ENCODE measurements at places on chromosomes 11 and 22.

- DNase-seq: no peak
Observed at GRCh38 chr11:120964857-120965256, 59.0 kb upstream of the TBCEL start.

DNA sequence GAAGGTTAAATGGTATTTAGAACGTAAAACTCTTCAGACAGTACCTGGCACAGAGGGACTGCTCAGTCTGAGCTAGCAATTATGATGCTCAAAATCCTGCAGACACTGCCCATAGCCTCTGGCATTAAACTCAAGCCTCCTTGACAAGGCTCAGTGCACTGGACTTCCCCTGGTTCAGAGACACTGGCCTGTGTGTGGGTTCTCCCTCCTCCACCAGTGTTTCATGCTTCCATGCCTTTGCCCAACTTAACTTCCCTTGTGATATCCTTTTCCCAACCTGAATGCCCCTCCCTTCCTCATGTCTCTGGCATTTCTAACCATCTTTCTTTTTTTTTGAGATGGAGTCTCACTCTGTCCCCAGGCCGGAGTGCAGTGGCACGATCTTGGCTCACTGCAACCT, 9.1 kb downstream of the LTBP3 start:
- no peak for DNase-seq

DNA sequence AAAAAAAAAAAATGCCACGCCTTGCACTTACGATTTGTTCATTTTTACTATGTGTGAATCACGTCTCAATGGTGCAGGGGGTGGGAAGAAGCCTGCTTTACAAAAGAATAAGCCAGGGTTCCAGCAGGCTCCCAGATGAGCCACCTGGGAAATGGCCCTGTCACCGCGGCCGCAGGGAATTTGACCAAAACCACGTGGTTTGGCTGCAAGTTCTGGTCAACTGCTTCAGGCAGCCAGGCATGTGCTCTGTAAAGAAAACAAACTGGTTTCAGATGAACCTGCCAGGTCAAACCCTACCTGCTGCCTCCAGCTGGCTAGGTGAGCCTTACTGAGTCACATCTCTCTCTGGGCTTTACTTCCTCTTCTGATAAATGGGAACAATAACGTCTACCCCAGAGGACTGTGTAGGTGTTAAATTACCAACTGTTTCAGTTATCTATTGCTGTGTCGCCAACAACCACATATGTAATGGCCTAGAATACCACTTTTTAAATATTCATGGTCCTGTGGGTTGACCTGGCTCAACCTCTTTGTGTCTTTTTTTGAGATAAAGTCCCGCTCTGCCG, 30.5 kb upstream of the GCAT start:
- no peak for DNase-seq

- DNase-seq: no peak
Observed at GRCh38 chr11:74937696-74938475, 11.0 kb downstream of the XRRA1 start.

- no peak for DNase-seq
Observed at GRCh38 chr11:81092522-81092921, 1641.1 kb downstream of the FAM181B start.

GRCh38 chr22:47549741-47550340, 787.4 kb downstream of the TBC1D22A start:
- no peak for DNase-seq
